ENCODE measurements at places on chromosomes 16 and 17.
A peak's percentile ranks its signal among the peaks of the same experiment; 100 is the strongest.

DNA sequence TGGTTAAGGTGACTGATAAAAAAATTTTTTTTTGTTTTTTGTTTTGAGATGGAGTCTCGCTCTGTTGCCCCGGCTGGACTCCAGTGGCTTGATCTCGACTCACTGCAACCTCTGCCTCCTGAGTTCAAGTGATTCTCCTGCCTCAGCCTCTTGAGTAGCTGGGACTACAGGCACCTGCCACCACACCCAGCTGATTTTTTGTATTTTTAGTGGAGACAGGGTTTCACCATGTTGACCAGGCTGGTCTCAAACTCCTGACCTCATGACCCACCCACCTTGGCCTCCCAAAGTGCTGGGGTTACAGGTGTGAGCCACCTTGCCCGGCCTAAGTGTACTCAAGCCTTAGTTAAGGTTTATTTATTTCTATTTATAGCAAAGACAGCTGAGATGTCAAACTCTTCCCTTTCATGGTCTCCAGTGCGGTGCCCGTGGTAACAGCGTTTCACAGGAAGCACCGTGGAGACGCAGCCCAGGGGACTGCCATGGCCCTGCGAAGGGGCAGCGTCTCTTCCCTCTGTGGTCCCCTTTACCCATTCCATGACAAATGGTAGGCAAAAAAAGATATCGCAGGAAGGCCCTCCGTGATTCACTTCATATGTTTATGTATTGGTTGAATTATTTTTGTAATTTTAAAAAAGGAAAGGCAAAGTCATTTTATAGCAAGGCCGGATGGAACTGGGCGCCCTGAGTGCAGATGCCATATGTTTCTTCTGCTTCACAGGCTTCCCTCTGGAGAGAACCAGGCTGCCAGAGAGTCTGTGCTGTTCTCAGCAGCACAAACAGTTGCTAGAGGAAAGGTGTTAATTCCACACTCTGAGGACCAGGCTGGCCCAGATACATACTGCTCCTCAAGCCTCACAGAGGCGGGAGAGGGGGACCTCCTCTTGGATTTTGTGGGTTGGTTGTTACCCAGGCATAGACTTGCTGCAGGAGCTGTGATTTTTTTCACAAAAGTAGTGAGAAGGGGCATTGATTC is 29.2 kb downstream of the DDX19A start:
- no peak for DNase-seq

- no peak for DNase-seq
Observed at GRCh38 chr17:73297934-73298861, 13.6 kb downstream of the CDC42EP4 start.

DNA sequence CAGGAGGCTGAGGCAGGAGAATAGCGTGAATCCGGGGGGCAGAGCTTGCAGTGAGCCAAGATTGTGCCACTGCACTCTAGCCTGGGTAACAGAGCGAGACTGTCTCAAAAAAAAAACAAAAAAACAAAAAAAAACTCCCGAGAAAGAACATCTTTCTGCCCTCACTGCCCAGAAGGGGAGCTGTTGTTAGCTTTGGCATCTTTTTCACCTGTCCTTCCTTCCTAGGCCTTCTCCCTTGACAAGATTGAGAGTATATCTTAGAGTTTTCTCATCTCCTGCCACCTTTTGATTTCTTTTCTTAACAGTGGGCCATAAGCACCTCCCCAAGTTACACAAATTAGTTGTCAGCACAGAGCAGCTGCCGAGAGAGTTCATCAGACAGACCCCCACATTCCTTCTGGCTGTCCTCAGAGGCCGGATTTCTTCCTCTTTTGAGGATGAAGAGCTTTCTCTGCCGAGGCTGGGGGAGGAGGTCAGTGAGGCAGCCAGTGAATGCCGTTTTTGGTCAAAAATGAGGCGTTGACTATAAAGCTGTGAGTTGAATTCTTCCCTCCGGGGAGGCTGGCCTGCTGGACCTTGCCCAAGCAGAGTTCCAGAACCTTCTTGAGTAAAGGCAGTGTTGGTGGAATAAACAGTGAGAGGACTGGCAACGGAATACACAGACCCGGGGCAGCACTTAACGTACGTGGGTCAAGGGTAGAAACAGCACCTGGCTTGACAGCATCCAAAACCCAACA is 127.0 kb downstream of the ABCC6 start:
- peak; percentile 40 for DNase-seq

GRCh38 chr16:84785843-84786581 is 33.8 kb upstream of the CRISPLD2 start:
- peak; percentile 52 for DNase-seq

DNA sequence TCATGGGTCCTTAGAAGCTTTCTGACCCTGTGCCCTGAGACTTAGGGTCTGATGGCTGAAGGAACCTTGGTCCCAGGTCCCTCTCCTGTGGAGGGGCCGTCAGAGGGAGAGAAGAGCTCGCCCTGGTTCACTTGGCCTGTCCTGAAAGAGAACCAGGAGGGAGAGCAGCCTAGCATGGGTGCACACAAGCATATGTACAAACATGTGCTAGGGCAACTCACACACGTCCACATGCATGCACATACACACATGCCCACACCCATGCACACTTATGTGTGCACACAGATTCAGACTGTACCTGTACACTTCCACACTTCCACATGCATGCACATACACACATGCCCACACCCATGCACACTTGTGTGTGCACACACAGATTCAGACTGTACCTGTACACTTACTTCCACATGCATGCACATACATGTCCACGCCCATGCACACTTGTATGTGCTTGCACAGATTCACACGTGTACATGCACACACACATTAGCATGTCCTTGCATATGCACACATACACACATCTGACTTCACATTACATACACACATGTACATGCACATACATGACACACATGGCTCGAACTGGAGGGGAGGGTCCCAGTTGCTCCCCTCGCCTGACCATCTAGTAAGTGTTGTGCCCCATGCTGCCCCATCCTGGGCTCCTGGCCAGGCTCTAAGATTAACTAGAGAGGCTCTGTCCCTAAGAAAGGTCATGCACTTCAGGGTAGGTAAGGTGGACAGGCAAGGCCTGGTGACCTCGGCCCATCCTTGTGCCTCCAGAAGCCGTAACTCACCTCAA is 122.0 kb downstream of the METRNL start:
- DNase-seq: no peak

GRCh38 chr16:31078597-31079341 is 4.5 kb downstream of the ZNF646 start:
- DNase-seq: no peak

DNA sequence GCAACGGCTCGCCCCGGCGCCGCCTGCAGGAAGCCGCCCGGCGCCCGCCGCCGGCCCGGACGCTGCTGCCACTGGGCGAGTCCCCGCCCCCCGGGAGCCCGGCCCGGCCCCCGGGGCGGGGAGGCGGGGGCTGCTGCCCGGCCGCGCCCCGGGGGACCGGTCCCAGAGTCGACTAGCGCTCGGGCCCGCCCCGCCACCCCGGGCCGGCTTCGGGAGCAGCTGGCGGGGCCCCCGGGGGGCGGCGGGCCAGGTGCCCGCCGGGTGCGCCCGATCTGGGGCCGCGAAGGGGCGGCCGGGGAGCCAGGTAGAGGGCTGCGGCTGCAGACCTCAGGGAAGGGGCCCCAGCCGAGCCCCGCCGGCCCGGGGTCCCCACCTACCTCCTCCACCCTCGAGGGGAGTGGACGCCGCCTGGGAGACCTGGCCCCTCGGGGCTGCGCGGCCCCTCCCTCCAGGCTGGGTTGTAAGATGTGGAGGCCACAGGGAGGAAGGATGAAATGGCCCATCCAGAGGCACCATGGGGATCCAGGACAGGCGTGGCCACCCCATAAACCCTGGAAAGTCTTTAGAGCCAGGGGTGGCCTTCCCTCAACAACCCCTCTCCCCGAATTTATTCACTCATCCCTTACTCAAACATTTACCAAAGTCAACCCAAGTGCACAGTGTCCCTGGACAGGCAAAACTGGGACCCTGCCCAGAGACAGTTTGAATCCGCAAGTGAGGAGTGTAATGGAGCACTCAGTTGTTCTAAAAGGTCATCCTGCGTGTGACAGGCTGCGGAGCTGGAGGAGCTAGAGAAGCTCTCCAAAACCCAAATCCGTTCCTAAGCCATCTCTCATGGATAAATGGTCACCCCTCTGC is at the start of gene CDYL2:
CDYL2 (minus strand) TSS at position 73 of the 858 bp plus-strand sequence. CDS start 425 bp downstream, outside the sequence.
- peak; percentile 83 for DNase-seq

- no peak for DNase-seq
Observed at GRCh38 chr17:55496094-55496881, 15.0 kb downstream of the SMIM36 start.

DNA sequence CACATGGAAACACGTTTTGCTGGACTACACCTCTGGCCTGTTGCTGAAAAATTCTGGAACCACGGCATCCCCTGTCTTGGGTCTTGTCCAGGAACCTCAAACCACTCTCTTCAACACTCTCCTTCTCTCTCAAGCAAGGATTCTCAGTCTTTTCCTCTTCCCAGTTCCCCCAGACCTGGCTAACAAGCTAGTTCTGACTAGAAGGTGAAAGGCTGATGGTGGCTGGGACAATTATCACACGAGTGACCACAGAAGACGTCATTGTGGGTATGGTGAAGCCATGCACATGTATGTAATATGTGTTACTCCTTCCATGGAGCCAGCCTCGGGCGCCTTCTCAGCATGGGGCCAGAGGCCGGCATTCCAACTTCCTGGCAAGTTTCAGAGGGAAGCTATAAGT is 123.0 kb downstream of the CDYL2 start:
- no peak for DNase-seq
